Regular cardiac myocyte (primary cell): ENCODE measurements at places on chromosomes 3 and 15. TPM values are rescaled to one million over a fixed set of nuclear protein-coding genes. Genes with fewer than 3 reads are reported as not detected.

The AGBL1 gene
- total RNA-seq, result not detected in 2 replicates

The LRRIQ4 gene
- 0.19 TPM in 1 of 2 replicates, not detected in the other for total RNA-seq

The TM4SF18 gene
- total RNA-seq, result 0.56 and 0.77 TPM in 2 replicates

The TMEM45A gene
- total RNA-seq, result 74.8 and 166 TPM in 2 replicates

The ZNF620 gene
- 1.7 and 1.9 TPM in 2 replicates for total RNA-seq

The RARB gene
- total RNA-seq, result 52.7 and 55.0 TPM in 2 replicates

The NR2E3 gene
- 0.38 TPM in 1 of 2 replicates, not detected in the other for total RNA-seq

The PLCL2 gene
- 11.1 and 14.7 TPM in 2 replicates for total RNA-seq

The CCDC191 gene
- 1.3 and 2.0 TPM in 2 replicates for total RNA-seq

The PPP4R2 gene
- 81.3 and 123 TPM in 2 replicates for total RNA-seq

The EXD1 gene
- under 0.01 TPM in 1 of 2 replicates, not detected in the other for total RNA-seq

The MESP1 gene
- 0.19 and 0.28 TPM in 2 replicates for total RNA-seq

The PPM1L gene
- 1.7 and 2.3 TPM in 2 replicates for total RNA-seq

The CKMT1B gene
- 0.85 TPM in 1 of 2 replicates, not detected in the other for total RNA-seq

The TMIE gene
- not detected in 2 replicates for total RNA-seq

The CASR gene
- under 0.01 TPM in 1 of 2 replicates, not detected in the other for total RNA-seq

The CADM2 gene
- 0.85 TPM in 1 of 2 replicates, not detected in the other for total RNA-seq

The ATP13A4 gene
- total RNA-seq, result 0.19 and 0.56 TPM in 2 replicates

The OXTR gene
- total RNA-seq, result 15.0 and 29.9 TPM in 2 replicates

The TMCC1 gene
- 12.3 and 63.7 TPM in 2 replicates for total RNA-seq

The OR5K2 gene
- not detected in 2 replicates for total RNA-seq
